Kidney capillary endothelial cell (primary cell): ENCODE measurements at places on chromosomes 3 and 15.
A peak's percentile ranks its signal among the peaks of the same experiment; 100 is the strongest.

- DNase-seq, result no peak
Measured at GRCh38 chr3:128081846-128082245, 29.6 kb downstream of the SEC61A1 start.

DNA sequence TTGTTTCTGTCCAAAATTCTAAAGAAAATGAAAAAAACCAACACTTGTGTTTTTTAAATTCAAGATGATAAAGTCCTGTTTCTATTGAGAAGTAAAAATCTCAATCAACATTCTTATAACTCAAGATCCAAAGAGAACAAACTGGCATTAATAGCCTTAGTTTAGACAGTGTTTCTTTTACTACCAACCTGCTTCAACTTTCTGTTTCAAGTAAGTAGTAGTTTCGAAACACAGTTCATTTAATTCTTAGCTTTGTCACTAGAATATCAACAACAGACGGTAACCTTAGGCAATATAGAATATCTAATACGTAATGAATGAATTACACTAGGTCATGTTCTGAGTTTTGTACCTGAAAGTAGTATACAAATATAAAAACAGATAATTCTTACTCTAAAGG, 23.7 kb downstream of the CIP2A start:
- no peak for DNase-seq

- no peak for DNase-seq
Measured at GRCh38 chr3:100971798-100972197, 21.4 kb downstream of the ABI3BP start.

DNA sequence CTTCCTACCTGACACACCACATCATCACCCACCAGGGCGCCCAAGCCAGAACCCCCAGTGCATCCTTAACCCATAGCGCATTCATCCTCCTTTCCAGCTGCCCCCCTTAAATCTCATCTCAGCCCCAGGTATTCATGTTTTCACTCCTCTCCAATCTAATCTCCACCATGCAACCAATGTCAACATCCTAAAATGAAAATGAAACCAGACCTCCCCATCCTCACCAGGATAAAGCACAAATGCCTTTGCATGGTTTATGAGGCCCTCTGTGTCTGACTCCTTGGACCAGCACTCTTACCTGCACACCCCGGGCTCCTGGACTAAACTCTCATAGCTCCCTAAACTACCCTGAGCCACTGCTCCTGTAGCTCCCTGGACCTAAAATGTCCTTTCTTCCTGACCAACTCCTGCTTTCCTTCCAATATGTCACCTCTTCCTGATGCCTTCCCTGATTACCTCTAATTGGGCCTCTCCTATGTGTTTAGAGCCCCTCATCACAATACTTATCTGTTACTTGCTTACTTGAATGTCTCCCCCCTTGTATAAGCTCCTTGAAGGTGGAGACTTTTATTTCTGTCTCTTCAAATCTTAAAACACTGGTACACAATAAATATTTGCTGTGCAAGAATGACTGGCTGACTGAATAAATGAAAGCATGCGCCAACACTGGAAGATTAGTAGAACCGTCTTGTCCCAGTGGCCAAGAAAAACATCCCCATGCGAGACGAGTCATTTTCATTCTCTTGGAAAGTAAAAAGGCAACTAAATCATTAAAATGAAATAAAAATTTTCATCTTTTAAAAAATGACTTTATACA, 142.5 kb downstream of the XXYLT1 start:
- DNase-seq, result no peak

DNA sequence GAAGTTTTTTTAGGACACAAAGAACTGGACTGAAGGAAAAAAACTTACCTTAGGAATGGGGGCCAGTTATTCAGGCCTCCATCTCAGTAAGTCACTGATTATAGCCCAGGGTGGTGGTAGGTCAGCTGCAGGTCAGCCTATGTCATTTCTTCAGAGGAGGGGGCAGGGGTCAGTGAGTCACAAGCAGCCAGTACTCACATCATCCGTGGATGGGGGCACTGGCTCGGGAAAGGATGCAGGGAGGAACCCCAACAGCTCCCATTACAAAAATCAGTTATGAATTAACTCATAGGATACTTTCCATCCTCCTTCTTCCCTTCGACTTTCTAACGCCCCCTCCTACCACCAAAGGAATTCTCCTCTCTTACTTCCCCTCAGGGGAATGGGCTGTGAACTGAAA, 578.3 kb downstream of the PDCD6IP start:
- no peak for DNase-seq

DNA sequence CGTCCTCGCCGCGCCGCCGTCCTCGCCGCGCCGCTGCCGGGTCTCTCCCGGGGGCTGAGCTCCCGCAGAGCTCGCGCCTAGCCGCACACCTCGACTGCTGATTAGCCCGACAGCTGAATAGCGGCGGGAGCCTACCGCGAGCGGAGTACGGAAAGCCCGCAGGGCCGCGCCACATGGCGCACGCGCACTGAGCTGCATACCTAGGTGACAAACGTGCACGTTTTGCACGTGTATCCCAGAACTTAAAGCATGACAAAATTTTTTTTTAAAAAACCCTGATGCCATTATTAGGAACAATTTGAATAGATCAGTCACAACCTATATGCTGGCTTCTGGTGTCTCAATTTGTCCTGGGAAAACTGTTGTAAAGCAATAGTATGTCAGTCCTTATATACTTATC, at the start of gene GOLGA8A:
GOLGA8A (minus strand) TSS at position 122 of the 400 bp plus-strand sequence. CDS start 48,117 bp downstream, outside the sequence.
- peak; percentile 64 for DNase-seq

- no peak for DNase-seq
Measured at GRCh38 chr3:109337393-109337792, at the start of gene DPPA4. Gene DPPA4 (minus strand): TSS chr3:109337546. CDS start chr3:109337517, 29 bp downstream.

- no peak for DNase-seq
Measured at GRCh38 chr15:83174891-83175290, 32.7 kb downstream of the HDGFL3 start.

GRCh38 chr3:123066896-123067688, at the start of gene PDIA5:
Gene PDIA5 (plus strand): TSS chr3:123067025. CDS start chr3:123067165, 140 bp downstream.
- DNase-seq, result peak; percentile 83

DNA sequence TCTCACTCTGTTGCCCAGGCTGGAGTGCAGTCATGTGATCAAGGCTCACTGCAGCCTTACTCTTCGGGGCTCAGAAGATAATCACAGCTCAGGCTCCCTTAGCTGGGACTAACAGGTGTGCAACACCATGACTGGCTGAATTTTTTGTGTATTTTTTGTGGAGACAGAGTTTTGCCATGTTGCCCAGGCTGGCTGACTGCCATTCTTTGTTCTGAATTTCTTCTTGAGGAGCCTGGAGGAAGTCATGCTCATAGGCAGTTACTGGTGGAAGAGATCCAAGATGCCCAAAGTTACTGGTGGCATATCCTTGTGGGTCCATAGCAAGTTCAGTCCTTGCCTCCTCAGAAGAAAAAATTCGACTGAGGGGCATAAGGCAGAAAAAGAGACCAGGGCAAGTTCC, 16.6 kb upstream of the UBP1 start:
- no peak for DNase-seq

- no peak for DNase-seq
Measured at GRCh38 chr15:80659375-80659774, 35.7 kb upstream of the ABHD17C start.

DNA sequence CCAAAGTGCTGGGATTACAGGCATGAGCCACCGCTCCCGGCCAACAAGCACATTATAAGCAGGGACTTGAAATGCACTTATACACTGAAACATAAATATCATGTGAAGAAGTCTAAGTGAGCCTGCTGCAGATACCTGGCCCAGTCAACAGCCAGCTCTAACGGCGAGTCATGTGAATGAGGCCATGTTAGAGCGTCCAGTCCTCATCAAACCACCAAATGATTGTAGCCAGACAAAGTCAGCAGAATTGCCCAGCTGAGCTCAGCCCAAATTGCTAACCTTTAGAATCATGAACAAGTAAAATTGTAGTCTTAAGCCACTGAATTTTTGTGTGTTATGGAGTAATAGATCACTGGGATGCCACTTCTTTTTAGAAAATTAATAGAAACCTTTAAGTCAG, 37.8 kb upstream of the UACA start:
- no peak for DNase-seq

DNA sequence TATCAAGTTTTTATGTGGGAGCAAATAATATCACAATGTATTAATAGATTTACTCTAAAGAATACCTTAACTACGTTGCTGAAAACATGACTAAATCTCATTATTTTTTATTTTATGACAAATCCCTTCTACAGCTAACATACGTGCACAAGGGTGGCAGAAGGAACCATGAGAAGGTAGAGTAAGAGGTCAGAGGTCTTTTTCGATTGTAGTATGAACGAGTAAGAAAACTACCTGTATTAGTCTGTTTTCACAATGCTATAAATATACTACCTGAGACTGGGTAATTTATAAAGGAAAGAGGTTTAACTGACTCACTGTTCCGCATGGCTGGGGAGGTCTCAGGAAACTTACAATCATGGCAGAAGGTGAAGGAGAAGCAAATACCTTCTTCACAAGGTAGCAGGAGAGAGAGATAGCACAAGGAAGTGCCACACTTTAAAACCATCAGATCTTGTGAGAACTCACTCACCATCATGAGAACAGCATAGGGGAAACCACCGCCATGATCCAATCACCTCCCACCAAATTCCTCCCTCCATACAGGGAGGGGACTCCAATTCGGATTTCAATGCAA, 95.3 kb downstream of the SUCLG2 start:
- DNase-seq, result no peak

- no peak for DNase-seq
Measured at GRCh38 chr15:100341239-100341749, 481 bp downstream of the ADAMTS17 start.

GRCh38 chr3:4721511-4721911, 228.4 kb downstream of the ITPR1 start:
- no peak for DNase-seq

- no peak for DNase-seq
Measured at GRCh38 chr3:15271785-15272381, 60.5 kb downstream of the SH3BP5 start.

DNA sequence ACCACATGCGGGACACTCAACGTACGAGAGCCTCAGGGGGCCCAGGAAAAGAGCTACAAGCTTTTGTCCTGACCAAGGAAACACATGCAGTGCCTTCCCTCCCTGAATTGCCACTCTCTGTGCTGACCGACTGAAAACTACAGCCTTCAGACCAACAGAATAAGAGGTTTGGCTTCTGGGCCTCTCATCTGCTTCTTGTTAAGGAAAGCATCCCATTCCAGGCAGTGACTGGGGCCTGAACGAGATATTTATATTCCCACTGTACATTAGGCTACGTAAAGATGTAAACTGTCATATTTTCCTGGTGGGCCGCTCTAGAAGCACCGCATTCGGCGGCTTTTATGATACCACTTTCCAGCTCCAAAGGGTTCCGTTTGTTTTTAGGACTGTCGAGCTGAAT, 208.9 kb upstream of the TPM1 start:
- DNase-seq, result no peak

GRCh38 chr3:140761076-140761639, 83.3 kb downstream of the TRIM42 start:
- no peak for DNase-seq

- no peak for DNase-seq
Measured at GRCh38 chr3:186544281-186544680, at the start of gene CRYGS. Gene CRYGS (minus strand): TSS chr3:186544380. CDS start chr3:186544326, 54 bp downstream.

DNA sequence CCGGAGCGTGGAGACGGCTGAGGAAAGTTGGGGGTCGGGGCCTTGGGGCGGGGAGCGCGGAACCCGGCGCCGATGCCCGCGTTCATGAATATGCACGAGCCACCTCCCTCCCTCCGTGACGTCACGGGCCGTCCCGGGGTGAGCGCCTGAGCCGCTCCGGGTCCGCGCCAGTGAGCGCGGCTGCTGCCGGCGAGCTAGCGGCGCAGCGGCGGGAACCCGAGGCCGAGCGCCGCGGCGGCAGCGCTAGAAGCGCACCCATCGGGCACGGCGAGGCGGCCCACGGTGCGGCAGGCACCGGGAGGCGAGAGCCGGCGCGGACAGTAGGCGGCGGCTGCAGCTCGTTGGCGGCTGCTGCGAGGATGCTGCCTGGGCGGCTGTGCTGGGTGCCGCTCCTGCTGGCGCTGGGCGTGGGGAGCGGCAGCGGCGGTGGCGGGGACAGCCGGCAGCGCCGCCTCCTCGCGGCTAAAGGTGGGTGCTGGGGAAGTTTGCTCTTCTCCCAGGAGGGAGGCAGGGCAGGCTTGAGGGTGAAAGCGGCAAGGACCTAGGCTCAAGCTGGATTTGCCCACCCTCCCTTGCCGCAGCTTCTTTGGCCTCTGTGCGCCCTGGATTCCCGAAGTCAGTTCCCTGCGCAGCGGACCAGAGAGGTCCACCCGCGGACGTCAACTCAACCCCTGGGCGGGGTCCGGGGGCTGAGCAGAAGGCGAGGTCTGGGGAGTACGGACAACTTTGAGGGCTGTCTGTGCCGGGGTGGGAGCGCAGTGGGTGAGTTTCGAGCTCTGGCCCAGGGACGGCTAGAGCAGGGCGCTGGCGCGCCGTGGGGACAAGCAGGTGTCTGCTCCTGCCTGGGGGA, at the start of gene CLSTN2:
CLSTN2 (plus strand) TSS at position 170 of the 850 bp plus-strand sequence.
- DNase-seq, result peak; percentile 11

DNA sequence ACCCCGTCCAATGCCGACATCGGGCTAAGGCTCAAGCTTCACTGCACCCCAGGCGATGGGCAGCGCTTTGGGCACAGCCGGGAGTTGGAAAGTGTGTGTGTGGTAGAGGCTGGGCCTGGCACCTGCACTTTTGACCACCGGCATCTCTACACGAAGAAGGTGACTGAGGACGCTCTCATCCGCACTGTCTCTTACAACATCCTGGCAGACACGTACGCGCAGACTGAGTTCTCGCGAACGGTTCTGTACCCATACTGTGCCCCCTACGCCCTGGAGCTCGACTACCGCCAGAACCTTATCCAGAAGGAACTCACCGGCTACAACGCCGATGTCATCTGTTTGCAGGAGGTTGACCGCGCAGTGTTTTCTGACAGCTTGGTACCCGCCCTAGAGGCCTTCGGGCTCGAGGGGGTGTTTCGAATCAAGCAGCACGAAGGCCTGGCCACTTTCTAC, 1.0 kb downstream of the PDE12 start:
- DNase-seq, result peak; percentile 38

DNA sequence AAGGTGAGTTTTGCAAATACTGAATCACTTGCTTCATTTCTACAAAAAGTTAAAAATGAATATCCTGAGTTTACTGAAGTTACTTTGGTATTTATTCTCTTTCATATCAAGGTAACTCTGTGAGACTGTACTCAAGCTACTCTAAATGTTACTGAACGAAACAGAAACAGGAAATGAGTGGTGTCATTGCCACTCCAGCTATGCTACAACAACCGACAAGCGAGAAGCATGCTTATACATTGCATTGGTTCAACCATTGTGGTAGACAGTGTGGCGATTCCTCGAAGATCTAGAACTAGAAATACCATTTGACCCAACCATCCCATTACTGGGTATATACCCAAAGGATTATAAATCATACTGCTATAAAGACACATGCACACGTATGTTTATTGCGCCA, 313.2 kb upstream of the THBS1 start:
- DNase-seq, result no peak

DNA sequence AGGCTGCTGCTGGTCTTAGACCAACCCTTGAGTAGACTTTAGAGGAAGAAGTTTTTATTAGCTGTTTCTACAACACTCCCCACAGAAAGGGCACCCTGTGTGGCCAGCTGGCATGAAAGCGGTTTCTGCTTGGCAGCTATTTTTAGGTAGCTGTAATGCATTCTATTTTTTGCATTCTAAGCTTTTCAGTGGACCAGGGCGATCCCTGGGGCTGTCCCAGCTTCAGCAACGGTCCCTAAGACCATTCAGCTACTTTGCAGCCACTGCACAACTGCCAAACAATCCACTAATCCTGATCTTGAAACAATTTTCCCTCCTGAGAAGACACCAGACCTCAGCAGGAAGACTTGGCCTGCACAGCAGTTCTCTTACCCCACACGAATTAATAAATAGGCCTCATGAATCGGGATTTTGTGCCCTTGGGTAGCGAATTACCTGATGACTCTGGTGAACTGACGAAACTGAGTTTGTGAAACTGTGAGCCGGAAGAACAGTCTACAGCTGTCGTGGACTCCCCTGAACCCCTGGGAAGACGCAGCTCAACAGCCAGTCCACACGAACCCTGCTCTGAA, 14.6 kb upstream of the TFRC start:
- DNase-seq, result no peak
